ENCODE measurements at places on chromosomes 5 and 9. TPM values are rescaled to one million over a fixed set of nuclear protein-coding genes. Genes with fewer than 3 reads are reported as not detected.

GRCh38 chr9:3807601-3808000 is 281.8 kb upstream of the RFX3 start:
- no peak for DNase-seq

DNA sequence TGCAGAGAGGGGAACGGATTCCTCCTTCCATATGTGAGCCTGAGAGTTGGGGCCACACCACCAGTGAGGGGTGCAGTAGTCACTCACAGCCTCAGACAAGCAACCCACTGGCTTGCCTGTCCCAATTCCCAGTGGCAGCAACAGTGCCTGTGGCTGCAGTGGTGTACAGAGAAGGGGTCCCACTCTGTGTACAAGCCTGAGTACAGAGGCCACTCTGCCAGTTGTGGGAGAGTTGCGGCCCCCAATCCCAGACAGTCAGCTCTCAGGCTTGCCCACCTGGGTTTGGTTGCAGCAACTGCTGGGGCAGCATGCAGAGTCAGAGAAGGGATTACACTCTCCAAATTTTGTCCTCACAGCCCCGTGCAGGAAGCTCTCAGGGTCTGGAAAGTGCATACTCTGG is 133.2 kb upstream of the RFX3 start:
- DNase-seq, result no peak

GRCh38 chr5:115510145-115510645 is 34.4 kb downstream of the FEM1C start:
- DNase-seq, result no peak

GRCh38 chr5:9046756-9047481 is 499.0 kb downstream of the SEMA5A start:
- DNase-seq, result no peak

DNA sequence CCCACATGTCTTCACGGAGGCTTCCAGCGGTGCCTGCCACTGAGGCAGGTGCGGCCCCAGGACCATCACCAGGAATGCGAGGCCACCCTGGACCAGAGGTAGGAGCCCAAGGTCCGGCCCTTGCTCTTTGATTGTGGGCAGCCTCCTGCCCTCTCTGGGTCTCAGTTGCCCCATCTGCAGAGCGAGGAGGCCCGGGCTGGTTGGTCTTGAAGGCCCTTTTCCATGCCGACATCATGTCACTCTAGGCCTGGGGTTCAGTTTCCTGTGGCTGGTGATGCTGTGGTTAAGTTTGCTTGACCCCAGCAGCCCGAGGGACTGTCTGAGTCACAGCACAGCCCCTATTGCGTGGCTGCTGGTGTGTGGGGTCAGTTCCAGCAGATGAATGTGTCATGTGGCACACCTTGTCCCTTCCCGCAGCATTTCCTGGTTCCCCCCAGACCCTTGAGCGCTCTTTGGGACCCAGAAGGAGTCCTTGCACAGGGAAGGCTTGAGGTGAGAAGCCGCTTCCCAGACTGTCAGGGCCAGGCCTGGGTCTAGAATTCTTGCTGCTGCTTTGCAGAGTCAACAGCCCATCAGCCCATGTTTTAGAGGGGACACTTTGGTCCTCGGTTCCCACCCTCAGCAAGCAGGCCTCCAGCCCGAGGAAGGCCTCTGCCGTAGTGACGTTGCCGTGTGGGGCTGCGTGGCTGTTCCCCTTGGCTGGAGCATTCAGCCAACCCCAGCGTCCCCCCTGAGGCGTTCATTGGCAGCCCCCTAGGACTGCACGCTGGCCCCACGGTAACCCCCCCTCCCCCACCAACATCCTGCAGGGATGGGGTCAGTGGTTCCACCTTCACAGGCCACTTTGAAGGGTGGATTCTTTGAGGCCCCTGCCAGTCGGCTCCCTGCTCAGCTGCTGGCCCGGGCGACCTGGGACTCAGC is 31.0 kb upstream of the HMCN2 start:
- DNase-seq, result no peak

DNA sequence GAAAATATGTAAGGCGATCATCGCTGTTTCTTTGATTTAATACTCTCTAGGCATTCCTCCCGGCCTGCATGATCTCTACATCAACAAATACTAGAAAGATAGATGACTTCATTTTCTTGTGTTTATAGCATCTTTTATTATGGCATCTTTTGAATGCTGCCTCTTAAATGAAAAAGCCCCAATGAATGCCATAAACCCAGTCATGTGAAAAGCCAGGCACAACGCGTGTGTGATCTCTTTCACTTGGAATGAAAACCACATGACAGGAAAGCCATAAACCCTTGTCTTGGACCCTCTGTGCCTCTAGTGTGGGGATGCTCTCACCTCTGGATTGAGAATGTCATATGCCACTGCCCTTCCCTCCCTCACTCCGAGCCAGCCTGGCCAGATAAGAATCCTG is 476.2 kb downstream of the SEMA5A start:
- DNase-seq, result no peak

UNC5A gene
- 0.05 TPM for total RNA-seq

DNA sequence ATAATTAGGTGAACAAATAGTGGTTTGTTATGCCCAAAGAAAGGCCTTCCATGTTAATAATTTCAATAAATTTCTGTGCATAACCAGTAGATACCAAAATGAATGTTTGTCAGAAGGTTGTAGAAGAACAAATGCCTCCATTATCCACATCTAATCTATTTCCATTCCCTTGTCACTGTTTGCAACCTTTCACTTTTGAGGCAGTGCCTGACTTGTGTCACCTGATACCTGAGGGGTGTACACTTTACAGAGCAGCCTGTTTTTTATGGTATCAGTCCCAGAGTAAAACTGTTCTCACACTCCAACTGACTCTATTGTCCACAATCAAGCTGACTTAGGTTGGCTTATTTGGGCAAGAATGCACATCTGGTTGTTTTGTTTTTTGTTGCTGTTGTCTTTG is 40.1 kb downstream of the FREM1 start:
- DNase-seq, result no peak

- DNase-seq, result no peak
Measured at GRCh38 chr5:24353016-24353415, 291.8 kb downstream of the CDH10 start.

DNA sequence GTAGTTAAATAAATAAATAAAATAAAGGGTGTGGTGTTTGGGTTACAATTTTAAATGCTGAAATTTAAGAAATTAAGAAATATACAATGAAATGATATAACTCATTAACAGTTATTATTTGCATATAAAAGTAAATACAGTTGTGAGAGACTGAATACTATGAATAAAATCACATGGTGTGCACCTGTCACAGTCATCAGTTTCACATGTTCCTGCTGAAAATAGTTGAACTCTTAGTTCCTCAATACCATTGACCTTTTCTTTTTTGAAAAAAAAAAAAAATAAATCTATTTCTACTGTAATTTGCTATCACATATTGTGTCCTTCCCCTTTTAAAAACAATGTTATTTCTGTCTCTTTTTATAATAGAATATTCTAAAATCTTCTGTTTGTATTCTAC is 130.9 kb upstream of the CHD1 start:
- no peak for DNase-seq

GRCh38 chr5:73229271-73229670 is 56.3 kb downstream of the TMEM174 start:
- DNase-seq, result no peak

F12 gene
- total RNA-seq, result not detected

SLC45A2 gene
- not detected for total RNA-seq

NTNG2 gene
- total RNA-seq, result 1.8 TPM

TLR4 gene
- 15.6 TPM for total RNA-seq

- no peak for DNase-seq
Measured at GRCh38 chr5:75028090-75028489, 24.3 kb downstream of the GCNT4 start.

PRRC1 gene
- 17.1 TPM for total RNA-seq

DNA sequence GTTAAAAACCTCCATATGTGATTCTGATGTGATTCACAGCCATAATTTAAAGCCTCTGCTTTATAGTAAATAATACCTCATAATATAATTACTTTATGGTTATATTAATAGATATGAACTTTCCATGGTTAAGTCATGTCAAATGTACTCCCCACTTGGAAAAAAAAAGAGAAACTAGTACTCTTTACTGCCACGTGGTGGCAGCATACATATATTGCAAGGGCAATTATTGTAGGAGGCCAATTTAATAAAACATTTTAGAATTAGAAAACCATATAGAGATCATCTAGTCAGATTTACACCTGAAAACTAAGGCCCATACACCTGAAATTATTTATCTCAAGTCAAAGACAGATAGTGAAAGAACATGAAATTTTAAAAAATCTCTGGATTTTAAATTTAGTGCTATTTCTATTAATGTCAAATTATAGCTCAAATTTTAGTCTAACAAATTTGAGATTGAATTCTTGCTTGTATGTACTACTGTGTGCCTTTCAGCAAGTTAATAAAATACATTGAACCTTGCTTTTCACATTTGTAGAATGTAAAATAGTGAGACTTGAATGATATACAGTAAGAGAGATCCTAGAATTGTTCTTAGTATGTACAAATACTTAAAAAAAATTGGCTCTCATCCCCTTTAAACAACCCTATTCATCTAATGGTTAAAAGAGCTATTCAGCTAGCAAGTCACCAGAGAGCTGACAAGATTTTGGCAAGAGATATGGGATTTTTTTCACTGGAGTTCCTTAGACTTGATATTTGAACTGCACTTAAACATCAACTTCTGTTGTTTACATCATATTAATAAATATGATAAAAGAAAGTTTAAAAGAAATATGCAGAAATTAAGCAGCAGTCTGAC is 603.8 kb downstream of the TLE4 start:
- no peak for DNase-seq

DNA sequence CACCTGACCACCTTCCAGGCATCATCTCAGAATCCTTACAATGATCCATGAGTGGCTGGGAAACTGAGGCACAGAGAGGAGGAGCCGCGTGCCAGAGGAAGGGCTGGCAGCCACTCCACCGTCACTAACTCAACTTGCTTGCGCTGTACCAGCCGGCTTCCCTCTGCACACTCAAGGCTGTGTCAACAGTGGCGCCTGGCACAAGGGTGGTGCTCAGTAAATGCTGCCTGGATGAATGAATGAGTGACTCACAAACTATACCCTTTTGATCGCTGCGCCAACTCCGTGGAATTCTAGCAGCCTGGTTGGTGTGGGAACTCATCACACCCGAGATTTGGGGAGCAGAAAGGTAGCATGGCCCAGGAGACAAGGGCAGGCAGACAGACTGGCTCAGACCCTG is 21.9 kb downstream of the PRRX2 start:
- no peak for DNase-seq

DNA sequence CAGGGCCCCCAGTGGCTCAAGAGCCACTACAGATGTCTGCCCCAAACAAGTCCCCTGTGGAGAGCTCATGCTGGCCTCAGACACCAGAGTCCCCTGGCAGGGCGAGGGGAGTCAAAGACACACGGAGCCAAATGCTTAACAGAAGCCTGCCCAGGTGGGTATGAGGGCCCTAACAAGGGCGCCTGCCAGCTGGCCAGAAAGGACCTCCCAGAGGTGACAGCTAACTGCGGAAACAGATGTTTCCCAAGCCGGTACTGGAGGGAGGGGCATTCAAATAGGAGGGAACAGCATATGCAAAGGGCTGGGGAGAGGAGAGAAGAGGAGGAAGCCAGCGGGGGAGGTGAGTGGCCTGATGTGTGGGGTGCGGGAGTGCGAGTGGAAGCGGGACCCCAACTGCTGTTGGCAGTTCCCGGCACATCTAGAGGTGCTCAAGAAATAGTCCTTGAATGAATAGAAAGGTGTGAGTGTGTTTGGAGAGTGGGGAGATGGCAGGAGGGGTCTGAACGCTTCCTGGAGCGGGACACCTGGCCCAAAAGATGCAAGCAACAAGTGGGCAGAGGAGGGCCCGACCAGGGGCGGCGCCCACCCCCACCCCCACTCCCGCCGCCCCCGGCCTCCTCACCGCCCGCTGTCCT is 824 bp downstream of the MXD3 start:
- DNase-seq, result no peak

- no peak for DNase-seq
Measured at GRCh38 chr9:113633782-113634595, 170.5 kb downstream of the RGS3 start.

SHROOM1 gene
- 3.6 TPM for total RNA-seq

DNA sequence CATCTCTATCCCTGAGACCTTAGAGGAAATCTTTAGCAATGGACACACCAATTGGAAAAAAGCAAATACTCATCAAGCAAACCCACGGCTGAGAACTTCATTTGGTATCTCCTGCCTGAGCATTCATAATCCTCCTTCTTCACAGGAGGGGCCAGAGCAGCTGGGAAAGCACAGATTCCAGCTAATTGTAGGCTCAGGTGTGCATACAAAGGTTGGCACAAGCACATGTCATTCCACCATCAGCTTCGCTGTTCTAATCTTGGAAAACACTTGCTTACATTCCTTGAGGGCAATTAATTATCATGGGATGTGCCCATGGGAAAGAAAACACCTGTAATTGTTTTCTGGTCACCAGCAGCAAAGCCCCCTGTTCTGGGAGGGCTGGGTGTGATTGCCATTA is 376.6 kb downstream of the SPOCK1 start:
- no peak for DNase-seq

DNA sequence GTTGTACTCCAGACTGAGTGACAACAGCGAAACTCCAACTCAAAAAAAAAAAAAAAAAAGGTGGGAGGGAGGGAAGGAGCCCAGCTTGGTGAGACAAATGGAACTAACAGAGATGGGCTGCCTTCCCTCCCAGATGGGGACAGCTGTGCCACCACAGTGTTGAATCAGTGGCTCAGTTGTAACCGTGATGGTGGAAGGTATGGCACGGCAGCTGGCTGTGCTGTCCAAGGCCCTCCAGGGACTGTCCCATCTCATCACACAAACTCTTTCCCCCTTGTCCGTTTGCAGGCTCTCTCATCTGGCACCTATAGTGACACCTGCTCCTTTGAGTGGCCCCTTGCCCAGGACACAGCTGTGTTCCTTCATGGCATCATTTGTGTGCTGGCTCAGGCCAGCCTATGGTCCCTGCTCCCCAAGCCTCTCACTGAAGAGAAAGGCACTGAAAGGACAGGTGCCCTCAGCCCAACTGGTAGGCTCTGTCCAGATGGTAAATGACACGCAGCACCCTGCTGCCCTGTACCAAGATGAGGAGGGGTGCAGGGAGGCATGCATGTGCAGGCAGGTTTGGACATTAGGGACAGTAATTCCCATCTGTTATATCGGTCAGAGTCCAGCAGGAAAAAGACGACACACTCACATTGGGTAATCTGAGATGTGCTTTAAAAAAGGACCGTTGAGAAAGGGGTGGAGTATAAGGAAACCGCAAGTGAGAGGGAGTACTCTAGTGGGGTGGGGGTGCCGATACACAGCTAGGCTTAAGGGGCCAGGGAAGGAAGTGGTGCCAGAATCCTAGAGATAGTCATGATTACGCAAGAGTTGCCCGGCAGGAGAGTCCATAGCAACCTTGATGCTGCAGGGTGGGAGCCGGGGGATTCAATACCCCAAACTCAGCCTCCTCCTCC is 4.3 kb downstream of the SMIM33 start:
- no peak for DNase-seq

PCDHB5 gene
- 1.3 TPM for total RNA-seq

- DNase-seq, result no peak
Measured at GRCh38 chr9:77832639-77833038, 184.5 kb upstream of the GNA14 start.

Data from Right ventricle myocardium superior (tissue), 1 donor.